Activated naive CD4-positive, alpha-beta T cell treated with Interleukin-2 at 50 U/mL for 16 hours (primary cell): ENCODE measurements at places on chromosomes 6 and 20.

GRCh38 chr6:100217225-100218012 lies 223.4 kb upstream of the MCHR2 start:
- DNase-seq: no peak

DNA sequence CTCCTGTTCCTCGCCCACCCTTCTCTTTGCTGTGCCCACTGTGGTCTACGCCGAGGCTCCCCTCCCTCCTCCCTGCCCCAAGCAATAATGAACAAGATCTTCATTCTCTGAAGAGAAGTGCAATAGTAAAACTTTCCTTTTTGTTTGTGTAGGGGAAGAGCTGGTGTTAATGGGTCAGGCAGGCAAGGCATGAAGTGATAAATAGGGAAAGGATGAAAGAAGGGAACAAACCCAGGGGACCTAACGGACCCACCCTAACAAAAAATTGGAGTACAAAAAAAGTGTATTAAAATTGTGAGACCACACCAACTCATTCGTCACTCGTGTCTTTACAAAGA lies 66.9 kb downstream of the ZBTB2 start:
- no peak for DNase-seq

DNA sequence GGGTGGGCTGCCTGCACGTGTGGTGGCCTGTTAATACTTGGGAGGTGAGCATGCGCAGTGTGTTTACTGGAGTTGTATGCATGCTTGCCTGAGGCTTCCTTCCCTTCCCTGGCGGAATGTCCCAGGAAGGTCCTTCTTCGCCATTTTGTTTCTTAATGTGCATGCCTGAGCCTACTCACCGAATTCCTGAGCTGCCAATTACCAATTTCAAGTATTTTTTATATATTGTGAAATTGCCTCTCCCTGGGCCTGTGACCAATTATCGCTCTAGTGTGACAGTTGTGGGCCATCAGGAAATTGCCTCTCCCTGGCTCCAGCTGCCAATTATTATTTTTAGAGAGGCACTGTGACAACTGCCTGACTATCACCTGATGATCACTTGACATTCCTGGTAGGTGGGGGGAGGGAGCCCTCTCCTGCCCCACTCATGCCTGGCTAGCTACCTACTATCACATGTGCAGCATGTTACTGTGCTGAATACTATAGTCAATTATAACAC lies 70.0 kb downstream of the FAM50B start:
- no peak for DNase-seq

GRCh38 chr6:159499034-159499433 lies 194.0 kb downstream of the SOD2 start:
- no peak for DNase-seq

GRCh38 chr20:34013554-34013953 lies 19.8 kb downstream of the RALY start:
- DNase-seq: no peak

DNA sequence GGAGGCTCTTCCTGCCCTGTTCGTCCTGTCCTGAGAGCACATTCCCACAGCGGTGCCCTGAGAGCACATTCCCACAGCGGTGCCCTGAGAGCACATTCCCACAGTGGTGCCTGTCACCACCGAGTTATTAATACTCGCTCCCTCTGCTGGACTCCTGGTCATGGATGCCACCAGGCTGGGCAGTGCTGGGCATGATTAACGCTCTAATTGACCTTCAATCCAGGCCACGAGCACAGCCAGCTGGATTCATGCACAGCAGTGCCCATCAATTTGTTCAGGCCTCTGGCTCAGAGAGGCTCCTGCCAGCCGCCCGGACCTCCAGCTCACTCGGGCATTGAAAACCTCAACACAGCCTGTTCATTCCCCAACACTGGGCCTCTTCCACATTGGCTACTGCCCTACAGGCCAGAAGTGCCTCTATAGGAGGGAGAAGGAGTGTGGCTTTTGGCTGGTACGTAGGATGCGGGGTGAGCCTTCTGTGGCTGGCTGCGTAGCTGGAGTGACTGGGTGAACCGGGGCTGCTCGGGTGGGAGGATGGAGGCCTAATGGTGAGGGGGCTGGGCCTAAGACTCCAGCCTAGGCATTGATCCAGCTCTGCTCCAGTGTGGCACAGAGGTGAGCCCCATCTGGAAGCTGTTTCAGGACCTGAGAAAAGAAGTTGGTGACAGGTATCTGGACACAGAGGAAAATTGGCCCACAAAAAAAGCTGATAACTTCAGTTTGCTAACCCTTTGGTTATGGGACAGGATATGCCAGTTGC lies 9.3 kb downstream of the IP6K3 start:
- no peak for DNase-seq
